ENCODE measurements at places on chromosomes 13 and 19.

- no peak for DNase-seq
Observed at GRCh38 chr19:49924004-49924880, 4.8 kb upstream of the ATF5 start.

- DNase-seq, result no peak
Observed at GRCh38 chr13:77143431-77143830, 116.5 kb upstream of the FBXL3 start.

DNA sequence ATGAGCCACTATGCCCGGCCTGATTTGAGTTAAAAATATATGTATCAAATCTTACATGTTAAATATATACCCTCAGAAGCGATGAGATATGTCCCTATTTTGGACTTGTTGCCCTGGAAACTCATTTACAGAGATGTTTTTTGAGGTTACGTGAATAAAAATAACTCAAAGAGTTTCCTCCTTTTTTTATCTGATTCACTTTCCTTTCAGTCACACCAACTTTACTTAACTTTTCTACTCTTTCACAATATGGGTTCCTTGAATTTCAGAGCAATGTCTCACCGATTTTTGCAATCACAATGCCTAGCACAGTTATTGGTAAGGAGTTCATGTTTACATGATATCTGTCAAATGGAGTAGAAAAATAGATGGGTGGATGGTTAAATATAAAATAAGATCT, 2.3 kb downstream of the OR7C2 start:
- no peak for DNase-seq

DNA sequence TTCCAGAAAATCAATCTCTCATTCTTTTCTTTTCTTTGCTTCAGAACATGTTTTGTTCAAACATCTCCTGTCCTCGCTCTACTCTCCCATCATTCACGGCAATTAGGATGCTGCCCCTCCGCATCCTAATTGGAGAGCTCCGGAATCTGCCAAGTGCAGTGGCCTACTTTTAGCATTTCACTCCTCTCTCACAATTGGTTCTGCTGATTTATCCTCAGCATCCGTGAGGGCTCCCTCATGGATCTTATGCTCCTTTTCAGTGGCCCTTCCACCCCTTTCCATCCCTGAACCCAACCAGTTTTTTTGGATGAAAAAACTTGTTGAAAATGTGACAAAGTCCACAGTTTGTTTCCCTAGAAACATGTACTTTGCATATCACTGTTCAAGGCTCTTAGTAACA, 22.4 kb downstream of the AMER2 start:
- DNase-seq, result no peak

- no peak for DNase-seq
Observed at GRCh38 chr13:92315265-92315664, 911.3 kb upstream of the GPC6 start.

Measured in dorsolateral prefrontal cortex (tissue), 122 donors.